ENCODE measurements at places on chromosomes 7 and 10. TPM values are rescaled to one million over a fixed set of nuclear protein-coding genes. Genes with fewer than 3 reads are reported as not detected.

Gene PNLIPRP1
- total RNA-seq, result 0.95 TPM

Gene SPDYE6
- not detected for total RNA-seq

GRCh38 chr7:76063525-76063924, 15.6 kb downstream of the MDH2 start:
- DNase-seq, result no peak

DNA sequence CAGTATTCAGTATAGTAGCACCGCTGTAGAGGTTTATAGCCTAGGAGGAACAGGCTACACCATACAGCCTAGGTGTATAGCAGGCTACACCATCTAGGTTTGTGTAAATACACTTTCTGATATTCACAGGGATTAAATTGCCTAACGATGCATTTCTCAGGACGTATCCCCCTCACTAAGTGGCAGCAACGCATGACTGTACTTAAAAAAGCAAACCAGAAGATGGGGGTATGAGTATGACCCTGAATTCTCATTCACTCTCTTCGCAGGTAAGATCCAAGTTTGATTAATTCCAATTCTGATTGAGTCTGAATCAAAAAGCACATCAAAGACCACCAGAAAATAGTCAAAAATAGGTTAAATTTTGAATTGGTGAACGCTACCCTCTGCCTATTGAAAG, 972 bp downstream of the ORC5 start:
- no peak for DNase-seq

- DNase-seq, result no peak
Observed at GRCh38 chr7:115724400-115725056, 306.0 kb downstream of the TFEC start.

DNA sequence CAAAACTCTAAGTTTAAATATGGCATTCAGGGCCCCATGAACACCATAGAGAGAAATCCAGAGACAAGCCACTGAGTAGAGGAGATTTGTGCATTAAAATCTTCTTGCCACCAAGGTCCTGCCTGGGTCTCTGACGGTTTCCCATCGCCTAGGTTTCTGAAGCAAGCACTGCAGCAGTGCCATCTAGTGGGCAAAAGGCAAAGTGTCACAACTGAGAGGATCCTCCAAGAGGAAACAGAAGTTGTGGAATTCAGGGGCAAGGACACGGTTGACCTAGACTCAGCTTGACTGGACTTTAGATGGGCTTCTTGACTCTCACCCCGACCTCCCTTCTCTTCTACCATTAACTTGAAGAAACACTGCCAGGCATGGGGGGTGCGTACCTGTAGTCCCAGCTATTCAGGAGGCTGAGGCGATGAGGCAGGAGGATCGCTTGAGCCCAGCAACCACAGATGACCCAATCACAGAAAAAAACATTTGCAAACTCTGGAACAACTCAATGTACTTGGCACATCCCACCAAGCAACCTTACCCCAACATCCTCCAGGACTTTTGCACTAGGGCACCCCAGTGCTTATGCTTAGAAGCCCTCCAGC, 604.1 kb downstream of the GALNT17 start:
- peak; percentile 51 for DNase-seq

DNA sequence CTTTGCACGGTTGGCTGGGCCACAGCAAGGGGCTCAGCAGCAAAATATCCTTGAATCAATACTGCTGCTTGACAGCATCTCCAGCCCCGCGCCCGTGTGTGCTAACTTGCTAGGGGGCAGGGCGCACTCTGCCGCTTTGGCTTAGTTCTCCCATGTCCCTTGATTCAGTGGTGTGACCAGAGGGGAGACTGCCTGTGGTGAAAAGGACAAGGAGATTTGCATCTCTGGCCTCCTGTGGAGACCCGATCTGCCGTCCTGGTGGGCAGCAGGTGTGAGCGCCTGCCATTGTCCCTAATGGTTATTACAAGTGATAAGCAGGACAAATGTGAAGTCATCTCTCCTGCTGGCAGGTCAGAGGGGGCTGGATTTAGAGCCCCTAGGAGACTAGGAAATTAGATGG, 500.2 kb upstream of the GALNT17 start:
- no peak for DNase-seq

DNA sequence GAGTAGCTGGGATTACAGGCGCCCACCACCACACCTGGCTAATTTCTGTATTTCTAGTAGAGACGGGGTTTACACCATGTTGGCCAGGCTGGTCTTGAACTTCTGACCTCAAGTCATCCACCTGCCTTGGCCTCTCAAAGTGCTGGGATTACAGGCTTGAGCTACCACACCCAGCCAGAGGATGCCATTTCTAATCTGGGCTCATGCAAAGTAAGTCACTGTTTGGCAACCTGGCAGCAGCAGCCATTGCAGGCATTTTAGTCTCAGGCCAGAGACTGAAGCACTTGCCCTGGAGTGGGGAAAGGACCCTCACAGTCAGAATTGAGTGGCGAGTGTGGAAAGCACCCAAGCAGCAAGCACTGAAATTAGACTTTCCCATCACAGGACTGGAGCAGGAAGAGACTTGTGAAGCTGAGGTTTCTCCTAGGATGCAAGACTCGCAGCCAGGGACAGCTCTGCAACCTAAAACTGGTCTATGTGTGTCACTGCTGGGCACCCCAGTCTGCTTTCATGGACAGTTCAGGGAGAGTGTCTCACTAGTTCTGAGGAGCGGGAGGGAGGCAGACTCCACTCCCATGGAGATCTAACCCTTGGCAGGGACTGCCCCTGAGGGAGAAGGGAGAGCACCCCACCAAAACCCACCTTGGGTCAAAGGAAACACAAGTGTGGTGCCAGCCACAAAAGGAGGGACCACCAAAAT, 27.6 kb downstream of the SNX13 start:
- DNase-seq, result no peak

DNA sequence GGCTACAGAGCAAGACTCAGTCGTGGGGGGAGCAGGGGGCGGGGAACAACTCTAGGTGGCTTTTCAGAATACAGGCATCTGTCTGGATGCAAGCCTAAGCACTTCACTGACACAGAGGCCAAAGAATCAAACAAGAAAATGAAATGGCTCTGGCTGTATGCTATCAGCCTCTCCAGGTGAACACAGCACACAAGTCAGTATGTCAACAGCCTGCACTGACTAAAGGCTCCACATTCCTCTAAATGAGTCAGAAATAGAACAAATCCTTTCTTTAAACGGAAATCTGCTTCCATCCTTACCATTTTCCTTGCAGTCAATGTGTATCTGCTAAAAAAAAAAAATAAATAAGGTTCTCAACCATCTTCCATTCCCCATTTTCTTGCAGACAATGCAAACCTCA, 88.3 kb downstream of the ARMH3 start:
- DNase-seq, result no peak

DNA sequence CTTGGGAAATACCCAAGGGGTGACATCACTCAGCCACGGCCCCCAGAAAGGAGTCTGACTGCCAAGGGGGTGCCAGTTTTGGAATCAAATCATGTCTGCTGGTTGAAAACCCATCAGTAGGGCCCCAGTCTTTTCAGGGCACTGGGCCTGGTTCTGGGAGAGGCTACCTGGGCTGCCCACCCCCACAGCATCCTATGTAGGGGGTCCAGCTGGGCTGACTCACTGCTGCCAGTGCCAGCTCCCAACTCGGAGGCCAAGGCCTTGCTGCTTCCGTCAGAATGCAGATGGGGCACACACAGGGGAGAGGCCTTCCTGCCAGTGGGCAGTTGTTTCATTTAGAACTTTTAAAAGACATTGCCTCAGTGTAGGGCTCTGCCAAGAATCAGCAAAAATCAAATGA, 39.5 kb upstream of the DMBT1 start:
- DNase-seq, result no peak

Data from Panc1 (cell line).